ENCODE measurements at places on chromosomes 12 and 14.
A peak's percentile ranks its signal among the peaks of the same experiment; 100 is the strongest.

GRCh38 chr12:87820524-87821202, 208.5 kb downstream of the C12orf50 start:
- DNase-seq, result no peak

DNA sequence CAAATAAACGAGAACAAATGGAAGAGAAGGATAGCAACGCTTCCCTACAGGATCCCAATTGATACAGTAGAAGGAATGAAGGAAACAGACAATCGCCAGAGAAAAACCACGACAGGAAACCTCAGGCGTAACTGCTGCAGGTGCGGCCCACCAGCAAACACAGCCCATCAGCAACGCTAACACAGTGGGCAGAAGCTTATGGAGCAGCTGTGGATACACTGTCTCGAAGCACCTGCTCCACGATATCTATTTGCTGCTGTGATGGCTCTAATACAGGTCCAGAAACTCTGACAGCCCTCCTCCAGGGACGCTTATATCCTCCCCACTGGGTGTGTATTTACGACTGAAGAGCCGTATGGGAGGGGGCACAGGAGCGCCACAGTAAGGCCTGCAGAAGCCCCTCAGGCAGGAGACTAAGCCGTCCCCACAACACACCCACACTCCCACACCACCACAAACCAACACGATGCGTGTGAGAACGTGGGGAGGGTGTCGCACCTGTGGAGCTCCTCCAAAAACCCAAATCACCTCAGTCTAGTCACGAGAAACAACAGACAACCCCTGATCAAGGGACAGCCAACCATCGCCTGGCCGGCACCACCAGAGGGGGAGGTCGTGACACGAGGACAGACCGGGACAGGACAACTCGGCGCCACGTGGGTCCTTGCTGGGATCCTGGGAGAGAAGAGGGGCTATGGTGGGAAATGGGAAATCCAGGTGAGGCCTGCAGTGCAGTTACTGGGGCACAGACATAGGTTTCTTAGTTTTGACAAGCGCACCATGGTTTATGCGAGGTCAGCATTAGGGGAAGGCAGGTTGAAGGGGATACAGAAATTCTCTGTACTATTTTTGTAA, 24.0 kb downstream of the POLE start:
- no peak for DNase-seq

- DNase-seq, result no peak
Measured at GRCh38 chr12:132726386-132726785, 15.7 kb downstream of the PGAM5 start.

DNA sequence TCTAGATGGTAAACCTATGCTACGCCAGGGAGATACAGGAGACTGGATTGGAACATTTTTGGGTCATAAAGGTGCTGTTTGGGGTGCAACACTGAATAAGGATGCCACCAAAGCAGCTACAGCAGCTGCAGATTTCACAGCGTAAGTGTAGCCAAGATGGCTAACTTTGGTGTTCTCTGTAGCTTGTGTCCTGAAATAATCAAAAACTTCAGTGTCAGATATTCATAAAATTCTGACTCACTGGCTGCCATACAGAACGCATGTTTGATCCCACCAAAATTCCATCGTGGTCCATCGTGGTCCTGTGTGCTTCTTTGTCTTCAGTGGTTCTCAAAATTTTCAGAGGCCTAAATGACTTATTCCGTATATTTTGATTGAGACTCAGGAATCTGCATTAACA, 1.3 kb downstream of the STRAP start:
- DNase-seq, result no peak

DNA sequence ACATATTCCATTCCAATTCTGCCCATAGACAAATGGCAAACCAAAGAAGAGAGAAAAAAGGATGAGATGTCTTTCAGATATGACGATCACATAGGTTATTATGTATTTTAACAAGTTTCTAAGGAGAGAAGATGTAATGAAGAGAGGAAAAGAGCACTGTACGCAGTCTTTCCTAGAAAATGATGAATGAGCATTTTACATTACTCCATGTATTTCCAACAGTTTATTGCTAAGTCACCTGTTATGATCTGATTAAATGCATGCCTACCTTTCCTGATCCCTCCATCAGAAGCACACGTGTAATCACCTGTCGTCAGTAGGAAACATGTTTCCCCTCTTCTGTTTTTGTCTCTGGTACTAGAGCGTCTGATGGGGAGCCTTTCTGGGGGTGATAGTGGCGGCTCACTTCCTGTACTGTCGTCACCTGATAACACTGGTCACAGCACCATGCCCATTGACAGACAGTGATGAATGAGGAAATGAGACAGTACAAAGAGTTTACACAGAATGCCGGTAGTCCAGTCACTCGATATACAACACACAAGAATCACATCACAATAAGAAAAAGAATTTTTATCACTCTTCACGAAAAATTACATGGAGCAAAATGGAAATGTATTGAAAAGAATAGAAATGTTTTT, 161.6 kb downstream of the KCNC2 start:
- no peak for DNase-seq

GRCh38 chr12:67795236-67795635, 146.7 kb downstream of the DYRK2 start:
- DNase-seq, result no peak

- DNase-seq, result no peak
Measured at GRCh38 chr12:56330936-56331490, 2.8 kb downstream of the PAN2 start.

GRCh38 chr14:24146978-24147760, at the start of gene RNF31:
RNF31 (plus strand) TSS chr14:24147498; CDS start chr14:24147699, 201 bp downstream.
- peak; percentile 99 for DNase-seq

Data from activated CD4-positive, alpha-beta T cell treated with anti-CD3 and anti-CD28 coated beads, Interleukin-2, Interleukin-4, amounts not matched to agents 100 ng/mL and 50 ng/mL, durations not matched to agents 16 hours and 8 hours (primary cell).